ENCODE measurements at places on chromosomes 4 and X. TPM values are rescaled to one million over a fixed set of nuclear protein-coding genes. Genes with fewer than 3 reads are reported as not detected.

SH3RF1 gene
- total RNA-seq = 19.9 TPM

CXCL11 gene
- 3.9 TPM for total RNA-seq

SHROOM4 gene
- total RNA-seq = 63.4 TPM

SPANXD gene
- not detected for total RNA-seq

PF4V1 gene
- total RNA-seq = not detected

MAGEB2 gene
- not detected for total RNA-seq

CXorf65 gene
- total RNA-seq = not detected

SOWAHD gene
- not detected for total RNA-seq
